ENCODE measurements at places on chromosomes 5 and 9.
A peak's percentile ranks its signal among the peaks of the same experiment; 100 is the strongest.

- ATAC-seq, result peak; percentile 54
These were observed 61.1 kb downstream of the MLANA start for GRCh38 chr9:5951686-5952211.

GRCh38 chr5:125868036-125868435 is 555.2 kb upstream of the GRAMD2B start:
- ATAC-seq, result no peak

DNA sequence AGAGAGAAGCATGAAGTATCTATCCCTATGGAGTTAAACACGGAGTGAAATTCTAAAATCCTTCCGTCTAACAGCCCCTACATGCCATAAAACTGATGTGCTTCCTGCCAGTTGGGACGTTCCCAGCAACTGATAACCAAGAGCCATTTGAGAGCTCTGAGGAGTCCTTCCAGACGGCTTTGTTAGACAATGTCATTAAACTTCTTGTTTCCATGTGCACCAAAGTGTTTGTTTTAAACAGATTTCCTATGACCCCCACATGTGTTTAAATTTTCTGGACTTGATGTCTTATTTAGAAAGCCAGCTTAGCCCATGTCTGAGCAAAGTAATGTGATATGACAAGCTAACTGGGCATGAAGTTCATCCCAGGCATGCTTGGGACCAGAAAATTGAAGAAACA is 57.2 kb upstream of the LPAR1 start:
- no peak for ATAC-seq

GRCh38 chr9:88852794-88853193 is 138.5 kb upstream of the S1PR3 start:
- peak; percentile 86 for ATAC-seq

GRCh38 chr5:61280205-61280604 is 51.9 kb upstream of the ZSWIM6 start:
- ATAC-seq, result peak; percentile 67

- no peak for ATAC-seq
These were observed 36.4 kb downstream of the RASGEF1C start for GRCh38 chr5:180172447-180173197.

GRCh38 chr9:81305561-81306182 is 383.7 kb downstream of the TLE1 start:
- ATAC-seq, result no peak

DNA sequence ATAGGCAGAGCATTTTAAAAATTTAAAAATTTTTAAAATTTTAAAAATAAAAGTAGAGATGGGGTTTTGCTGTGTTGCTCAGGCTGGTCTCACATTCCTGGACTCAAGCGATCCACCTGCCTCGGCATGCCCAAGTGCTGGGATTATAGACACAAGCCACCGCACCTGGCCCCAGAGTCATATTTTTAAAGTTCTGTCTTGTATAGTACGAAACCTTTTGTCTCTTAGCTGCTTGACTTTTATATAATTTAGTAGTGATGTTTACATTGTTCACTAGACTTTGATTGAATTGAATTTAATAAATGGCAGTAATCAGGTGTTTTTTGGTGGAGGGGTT is 31.0 kb downstream of the LRRTM2 start:
- ATAC-seq, result no peak

- no peak for ATAC-seq
These were observed 3.1 kb upstream of the HRH2 start for GRCh38 chr5:175654807-175655206.

DNA sequence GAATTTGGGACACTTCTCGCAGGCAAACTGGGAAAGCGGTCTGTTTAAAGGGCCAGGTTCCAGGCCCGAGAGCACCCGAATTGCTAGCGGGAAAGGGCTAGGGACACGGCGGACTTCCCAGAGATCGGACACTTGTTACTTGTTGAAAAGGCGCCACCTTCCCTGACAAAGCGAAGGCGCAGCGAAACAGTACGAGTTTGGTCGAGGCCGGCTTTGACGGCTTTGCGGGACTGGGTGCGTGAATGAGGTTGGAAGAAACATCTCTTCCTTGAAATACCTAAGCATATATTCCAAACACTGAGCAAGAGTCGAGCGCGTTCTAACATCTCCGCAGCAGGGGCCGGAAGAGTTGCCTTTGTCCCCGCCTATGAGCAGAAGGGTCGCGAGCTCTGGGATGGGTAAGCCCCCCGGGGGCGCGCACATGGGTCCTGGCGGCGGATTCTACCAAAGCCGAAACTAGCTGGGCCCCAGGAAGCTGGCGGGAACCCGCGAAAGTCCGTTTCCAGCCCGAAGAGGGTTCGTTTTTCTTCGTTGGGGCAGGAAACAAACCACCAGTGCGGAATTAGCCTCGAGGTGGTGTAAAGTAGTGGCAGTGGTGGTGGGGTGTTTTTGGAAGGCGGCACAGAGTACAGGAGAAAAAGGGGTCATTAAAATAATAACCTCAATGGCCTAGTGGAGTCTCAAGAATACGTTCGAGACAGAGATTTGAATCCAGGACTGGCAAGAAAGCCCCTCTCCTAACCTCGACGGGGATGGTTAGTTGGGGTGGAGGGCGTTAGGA is 1.5 kb downstream of the GDNF start:
- peak; percentile 3 for ATAC-seq

DNA sequence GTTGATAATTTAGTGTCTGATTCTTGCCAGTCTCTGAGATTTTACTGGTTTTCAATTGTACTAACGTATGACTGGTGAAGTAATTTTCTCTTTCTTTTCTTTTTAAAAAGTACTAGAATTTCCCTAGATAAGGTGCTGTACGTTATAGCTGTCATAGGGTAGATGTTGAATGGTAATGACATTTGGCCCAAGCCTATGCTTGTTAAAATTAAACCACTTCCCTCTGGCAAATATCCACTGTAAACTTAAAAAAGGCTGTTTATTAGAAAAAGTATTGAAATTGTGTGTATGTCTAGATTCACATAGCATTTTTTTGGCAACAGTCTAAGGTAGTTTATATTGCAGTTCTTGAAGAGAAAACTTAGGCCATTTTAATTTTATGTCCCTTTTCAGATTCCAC is 97.6 kb downstream of the NNT start:
- no peak for ATAC-seq

- no peak for ATAC-seq
These were observed 7.3 kb upstream of the IL4 start for GRCh38 chr5:132666310-132667123.

GRCh38 chr9:105693435-105694189 is 729 bp upstream of the TMEM38B start:
- ATAC-seq, result peak; percentile 13

- ATAC-seq, result no peak
These were observed 96.5 kb downstream of the IQGAP2 start for GRCh38 chr5:76499507-76500161.

- peak; percentile 93 for ATAC-seq
These were observed 49.0 kb downstream of the NPR3 start for GRCh38 chr5:32760091-32760509.

GRCh38 chr5:112436144-112436543 is 17.1 kb upstream of the EPB41L4A start:
- no peak for ATAC-seq

DNA sequence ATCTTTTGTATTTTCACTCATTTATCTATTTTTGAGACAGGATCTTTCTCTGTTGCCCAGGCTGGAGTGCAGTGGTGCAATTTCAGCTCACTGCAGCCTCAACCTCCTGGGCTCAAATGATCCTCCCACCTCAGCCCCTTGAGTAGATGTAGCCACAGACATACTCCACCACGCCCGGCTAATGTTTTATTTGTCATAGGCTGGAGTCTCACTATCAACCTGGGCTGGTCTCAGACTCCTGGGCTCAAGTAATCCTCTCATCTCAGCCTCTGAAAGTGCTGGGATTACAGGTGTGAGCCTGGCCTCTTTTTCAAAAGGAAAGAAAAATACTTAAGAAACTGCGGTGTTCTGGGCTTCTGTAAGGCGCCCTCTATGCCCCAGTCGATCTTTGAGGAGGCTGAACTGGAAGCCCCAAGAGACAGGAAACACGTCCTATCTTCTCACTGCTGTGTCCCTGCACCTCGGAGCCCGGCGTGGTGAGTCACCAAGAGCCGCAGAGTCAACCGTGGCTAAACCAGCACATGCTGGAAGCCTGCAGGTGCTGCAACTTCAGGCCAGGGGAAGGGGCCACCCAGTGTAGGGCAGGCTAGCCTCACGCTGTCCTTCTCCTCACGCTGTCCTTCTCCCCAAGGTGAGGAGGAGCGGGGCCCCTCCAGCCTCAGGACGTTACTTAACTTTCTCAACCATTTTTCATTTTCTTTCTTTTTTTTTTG is 15.2 kb upstream of the LHX3 start:
- peak; percentile 72 for ATAC-seq

GRCh38 chr5:156094001-156094400 is 233.0 kb upstream of the SGCD start:
- no peak for ATAC-seq

DNA sequence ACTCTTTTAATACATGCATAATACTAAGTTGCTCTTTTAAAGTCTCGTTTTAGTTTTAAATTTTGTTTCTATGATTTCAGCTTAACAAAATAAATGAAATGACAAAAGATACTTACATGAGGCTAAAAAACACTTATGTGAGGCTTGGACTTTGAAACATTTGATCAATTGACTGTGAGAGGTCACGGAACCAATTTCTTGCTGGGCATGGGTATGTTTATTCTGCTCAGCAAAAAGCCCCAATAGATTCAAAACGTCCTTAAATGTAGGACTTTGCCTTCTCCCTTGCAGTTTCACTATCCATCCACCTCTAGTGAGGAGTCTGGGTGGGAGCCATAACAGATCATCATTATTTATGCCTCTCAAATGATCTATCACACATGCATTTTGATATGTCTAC is 191.9 kb downstream of the ZSWIM6 start:
- ATAC-seq, result no peak

DNA sequence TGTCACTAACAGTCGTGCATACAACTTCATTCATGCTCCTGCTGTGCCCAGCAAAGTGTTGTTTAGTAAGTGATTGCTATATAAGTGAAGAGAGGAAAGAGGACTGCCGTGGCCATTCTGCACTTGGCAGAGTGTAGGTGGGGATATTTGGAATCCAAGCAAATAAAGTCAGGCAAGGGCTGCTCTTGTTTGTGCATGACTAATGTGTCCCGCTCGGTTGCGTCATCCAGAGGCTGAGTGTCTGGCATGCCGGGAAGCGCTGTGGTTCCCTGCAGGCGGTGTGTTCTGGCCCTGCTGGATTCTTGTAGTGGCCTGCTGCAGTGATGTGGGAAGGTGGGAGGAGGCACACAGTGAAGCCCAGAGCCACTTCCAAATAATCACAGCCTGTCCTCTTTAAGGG is 136.9 kb upstream of the ANKH start:
- peak; percentile 96 for ATAC-seq

GRCh38 chr5:171139227-171139626 is 169.8 kb upstream of the TLX3 start:
- ATAC-seq, result peak; percentile 51

DNA sequence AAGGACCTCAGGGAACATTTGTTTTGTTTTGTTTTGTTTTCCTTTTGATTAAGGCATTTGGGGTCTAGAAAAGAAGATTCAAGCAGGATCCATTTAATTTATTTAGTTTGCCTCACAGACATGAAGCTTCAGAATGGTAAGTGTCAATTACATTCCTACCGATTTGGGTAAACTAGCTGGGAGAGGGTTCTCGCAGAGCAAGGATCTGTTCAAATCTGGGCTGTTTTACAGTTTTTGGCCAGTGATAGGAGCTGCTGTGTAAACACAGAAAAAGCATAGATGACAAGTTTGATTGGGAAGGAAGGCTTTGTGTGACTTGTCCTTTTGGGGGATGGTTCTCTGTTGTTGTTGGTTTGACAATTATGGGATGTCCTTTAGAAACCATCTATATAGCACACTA is 470.3 kb upstream of the WWC1 start:
- no peak for ATAC-seq

GRCh38 chr5:151595411-151595826 is 4.3 kb upstream of the FAT2 start:
- ATAC-seq, result no peak

GRCh38 chr5:61431923-61432620 is 100.0 kb downstream of the ZSWIM6 start:
- no peak for ATAC-seq

GRCh38 chr9:131297903-131298302 is 8.4 kb downstream of the PLPP7 start:
- no peak for ATAC-seq

GRCh38 chr5:163995206-163995605 is 489.8 kb downstream of the MAT2B start:
- no peak for ATAC-seq

GRCh38 chr5:174609116-174609515 is 115.3 kb upstream of the MSX2 start:
- no peak for ATAC-seq

DNA sequence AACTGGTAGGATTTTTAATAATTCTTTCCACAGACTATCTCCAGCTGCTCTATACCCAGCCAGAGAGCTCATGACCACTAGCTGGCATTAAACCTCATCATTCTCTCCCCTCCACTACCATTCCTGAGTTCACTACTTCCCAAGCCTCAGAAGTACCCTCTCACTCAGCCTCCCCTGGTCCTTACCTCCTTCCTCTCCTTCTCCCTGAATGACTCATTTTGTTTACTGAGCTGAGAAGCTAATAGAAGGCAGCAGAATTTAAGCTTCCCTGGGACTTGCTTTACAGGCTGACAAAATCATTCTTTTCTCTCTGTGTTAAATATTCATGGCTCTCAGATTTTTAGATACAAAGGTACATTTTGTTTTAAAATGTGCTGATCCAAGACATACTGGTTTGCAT is 305.4 kb downstream of the TLR4 start:
- no peak for ATAC-seq

GRCh38 chr9:97627624-97628023 is 5.5 kb downstream of the TSTD2 start:
- ATAC-seq, result no peak

DNA sequence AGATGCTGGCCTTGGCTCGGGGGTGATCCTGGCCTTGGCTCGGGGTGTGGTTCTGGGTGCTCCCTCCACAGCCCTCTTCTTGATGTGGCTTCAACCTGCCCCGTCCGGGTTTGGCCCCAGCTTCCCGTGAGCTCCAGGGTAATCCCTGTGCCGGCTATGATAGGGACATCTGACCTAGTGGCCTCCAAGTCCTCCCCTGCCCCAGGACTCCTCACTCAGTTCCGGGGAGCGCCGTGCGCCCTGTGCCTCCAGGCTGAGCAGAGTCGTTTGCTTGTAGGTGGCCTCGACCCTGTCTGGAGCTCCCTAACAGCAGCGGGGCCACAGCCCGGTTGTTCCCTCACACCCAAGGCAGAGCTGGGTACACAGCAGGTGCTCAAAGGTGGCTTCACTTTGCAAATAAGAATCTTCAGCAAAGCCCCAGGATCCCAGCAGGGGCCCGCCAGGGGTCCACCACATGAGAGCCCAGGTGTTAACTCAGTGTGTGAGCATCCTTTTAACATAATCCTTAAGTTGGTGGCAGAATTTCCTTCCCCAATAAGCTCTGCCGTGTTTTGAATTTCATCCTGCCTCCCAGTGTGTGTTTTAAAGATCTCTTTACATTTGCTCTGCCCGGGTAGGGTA is 32.3 kb upstream of the CEP72 start:
- no peak for ATAC-seq

GRCh38 chr5:415928-416635 is 26.9 kb upstream of the EXOC3 start:
- ATAC-seq, result no peak
